ENCODE measurements at places on chromosomes 13 and 19. TPM values are rescaled to one million over a fixed set of nuclear protein-coding genes. Genes with fewer than 3 reads are reported as not detected.

The UBE2L5 gene
- total RNA-seq = not detected

The CERS1 gene
- total RNA-seq = 5.6 TPM

The CLDN10 gene
- total RNA-seq = 0.14 TPM

The ZNF665 gene
- not detected for total RNA-seq

The CCDC122 gene
- total RNA-seq = 3.8 TPM

The THSD1 gene
- total RNA-seq = 5.3 TPM

The HIPK4 gene
- 0.16 TPM for total RNA-seq

The COX7A1 gene
- total RNA-seq = not detected
